ENCODE measurements at places on chromosomes 7 and 10. TPM values are rescaled to one million over a fixed set of nuclear protein-coding genes. Genes with fewer than 3 reads are reported as not detected.

- DNase-seq: no peak
These were observed 20.9 kb downstream of the RBM33 start for GRCh38 chr7:155665079-155665956.

GRCh38 chr10:52785418-52785817 lies 12.8 kb upstream of the MBL2 start:
- DNase-seq: no peak

GRCh38 chr7:155947051-155947450 lies 134.8 kb upstream of the SHH start:
- no peak for DNase-seq

DNA sequence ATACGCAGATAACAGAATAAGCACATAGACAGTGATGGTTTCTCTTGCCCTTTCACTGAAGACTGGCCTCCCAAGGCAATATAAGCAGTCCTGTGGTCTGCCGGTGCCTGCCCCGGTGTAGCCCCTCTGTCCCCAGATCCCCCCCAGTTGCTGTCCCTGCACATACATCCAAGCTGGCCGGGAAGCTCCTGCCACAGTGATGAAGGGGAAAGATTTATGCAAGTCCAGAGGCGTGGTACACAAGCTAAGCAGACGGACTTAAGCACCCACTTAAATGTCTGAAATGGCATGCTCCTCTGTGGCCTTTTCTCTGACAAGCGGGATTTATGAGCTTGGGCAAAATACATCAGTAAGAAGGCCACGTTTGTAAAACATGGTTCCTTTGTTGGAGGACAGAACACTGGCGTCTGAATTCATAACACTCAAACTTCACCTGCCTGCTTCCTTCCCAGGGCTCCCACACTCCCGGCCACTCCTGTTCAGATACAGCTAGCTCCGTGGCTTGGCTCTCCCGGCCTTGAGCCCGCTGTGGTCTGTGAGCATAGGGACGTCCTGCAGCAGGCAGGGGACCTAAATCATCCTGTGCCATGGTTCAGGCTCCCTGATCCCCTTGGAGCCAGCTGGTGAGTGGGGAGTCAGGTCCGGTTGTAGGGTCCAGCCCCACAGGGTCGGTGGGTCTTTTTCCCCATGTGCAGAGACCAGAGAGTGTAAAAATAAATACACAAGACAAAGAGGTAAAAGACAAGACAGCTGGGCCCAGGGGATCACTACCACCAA lies 61.7 kb upstream of the PPP2R2D start:
- peak; percentile 31 for DNase-seq

DNA sequence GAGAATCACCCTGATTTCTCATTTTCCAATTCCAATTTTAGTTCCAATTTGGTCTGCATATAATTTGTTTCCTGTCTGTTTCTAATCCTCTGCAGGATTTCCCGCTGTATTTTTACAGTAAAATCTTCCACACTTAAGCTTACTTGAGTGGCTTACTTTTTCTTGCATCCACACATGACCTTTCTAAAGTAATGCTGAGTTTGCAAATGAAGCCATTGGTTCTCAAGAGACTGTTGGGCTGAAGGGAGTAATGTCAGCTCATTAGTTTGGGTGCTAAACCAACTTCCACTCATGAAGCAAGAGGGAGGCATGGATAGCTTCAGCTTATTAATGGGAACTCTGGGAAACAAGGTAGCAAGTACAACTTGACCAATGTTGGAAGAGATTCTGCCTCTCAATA lies 146.4 kb downstream of the SNX10 start:
- no peak for DNase-seq

GRCh38 chr7:158917818-158918217 lies 61.5 kb downstream of the DYNC2I1 start:
- no peak for DNase-seq

- no peak for DNase-seq
These were observed 219.9 kb downstream of the TCF7L2 start for GRCh38 chr10:113169853-113170460.

DNA sequence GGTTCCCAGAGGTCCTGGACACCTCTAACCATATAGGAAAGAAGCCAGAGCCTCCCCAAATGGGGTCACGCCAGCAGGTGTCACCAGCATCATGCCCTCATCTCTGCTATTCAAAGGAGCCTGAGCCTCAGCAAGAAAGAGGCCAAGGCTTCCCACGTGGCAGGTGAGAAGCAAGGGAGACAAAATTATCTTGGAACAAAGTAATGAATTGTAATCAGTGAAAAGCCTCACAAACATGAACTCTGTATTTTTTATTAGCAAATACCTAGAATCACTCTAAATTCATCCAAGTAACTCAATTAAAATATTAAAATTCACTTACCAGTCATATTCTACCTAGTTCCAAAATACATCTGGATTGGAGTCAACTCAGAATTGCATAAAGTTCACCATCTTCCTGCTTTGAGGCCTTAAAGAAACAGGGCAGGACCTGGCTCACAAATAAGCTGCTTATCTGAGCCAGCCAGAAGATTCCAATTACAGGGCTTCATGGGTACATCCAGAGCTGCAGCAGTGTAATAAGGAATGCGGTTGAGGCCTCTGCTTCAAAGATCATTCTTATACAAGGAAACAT lies 68.7 kb downstream of the SGMS1 start:
- no peak for DNase-seq

The LIPF gene
- total RNA-seq: not detected

The PLEKHS1 gene
- total RNA-seq: not detected

The GIMAP8 gene
- total RNA-seq: 10.4 TPM

The SPDYE9 gene
- not detected for total RNA-seq

The SPDYE1 gene
- total RNA-seq: not detected

The PROSER2 gene
- total RNA-seq: 9.5 TPM
